ENCODE measurements at places on chromosomes 6 and 20.

GRCh38 chr20:1287306-1287705 lies 21.2 kb downstream of the SNPH start:
- no peak for DNase-seq

GRCh38 chr6:118281291-118281690 lies 266.8 kb upstream of the PLN start:
- no peak for DNase-seq

DNA sequence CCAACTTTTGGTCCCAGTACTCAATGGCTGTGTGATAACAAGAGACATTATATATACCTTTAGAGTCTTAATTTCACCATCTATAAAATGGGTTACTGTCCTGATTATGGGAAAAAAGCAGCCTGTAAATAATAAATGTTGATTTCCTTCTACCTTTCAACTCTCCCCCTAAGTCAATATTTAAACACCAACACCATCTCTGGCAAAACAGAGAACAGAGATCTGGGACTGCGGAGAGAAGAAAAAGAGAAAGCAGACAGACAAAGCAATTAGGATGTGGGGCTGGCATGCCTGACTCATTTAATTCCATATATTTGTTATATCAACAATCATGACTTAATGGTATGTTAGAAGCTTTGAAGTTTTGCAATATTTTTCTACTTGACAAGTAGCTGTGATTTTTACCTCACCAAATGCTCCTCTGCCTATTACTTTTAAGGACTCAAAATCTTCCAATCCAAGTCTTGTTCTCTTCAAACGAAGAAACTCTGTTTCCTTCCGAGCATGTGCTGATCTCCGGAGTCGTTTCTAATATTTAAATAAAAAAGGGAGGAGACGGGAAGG lies 23.3 kb downstream of the STK38 start:
- no peak for DNase-seq

DNA sequence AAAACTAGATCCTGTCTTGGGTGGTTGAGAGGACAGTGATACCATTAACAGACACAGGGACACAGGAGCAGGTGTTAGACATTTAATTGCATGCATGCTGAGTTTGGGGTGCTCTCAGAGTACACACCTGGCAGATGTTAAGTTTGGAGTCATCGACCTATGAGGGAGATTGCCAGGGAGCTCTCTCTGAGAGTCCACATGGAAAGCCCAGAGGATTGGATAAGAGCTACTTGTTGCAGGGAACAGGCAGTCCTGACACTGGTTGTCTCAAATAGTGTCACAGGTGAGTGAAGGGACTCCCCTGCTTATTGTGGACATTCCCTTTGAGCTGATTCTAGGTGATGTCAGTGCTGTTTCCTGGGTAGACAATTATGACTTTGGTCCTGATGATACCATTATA lies 3.1 kb downstream of the ATRN start:
- peak; percentile 70 for DNase-seq

- DNase-seq = no peak
Observed at GRCh38 chr6:15901141-15902115, 227.5 kb upstream of the MYLIP start.

DNA sequence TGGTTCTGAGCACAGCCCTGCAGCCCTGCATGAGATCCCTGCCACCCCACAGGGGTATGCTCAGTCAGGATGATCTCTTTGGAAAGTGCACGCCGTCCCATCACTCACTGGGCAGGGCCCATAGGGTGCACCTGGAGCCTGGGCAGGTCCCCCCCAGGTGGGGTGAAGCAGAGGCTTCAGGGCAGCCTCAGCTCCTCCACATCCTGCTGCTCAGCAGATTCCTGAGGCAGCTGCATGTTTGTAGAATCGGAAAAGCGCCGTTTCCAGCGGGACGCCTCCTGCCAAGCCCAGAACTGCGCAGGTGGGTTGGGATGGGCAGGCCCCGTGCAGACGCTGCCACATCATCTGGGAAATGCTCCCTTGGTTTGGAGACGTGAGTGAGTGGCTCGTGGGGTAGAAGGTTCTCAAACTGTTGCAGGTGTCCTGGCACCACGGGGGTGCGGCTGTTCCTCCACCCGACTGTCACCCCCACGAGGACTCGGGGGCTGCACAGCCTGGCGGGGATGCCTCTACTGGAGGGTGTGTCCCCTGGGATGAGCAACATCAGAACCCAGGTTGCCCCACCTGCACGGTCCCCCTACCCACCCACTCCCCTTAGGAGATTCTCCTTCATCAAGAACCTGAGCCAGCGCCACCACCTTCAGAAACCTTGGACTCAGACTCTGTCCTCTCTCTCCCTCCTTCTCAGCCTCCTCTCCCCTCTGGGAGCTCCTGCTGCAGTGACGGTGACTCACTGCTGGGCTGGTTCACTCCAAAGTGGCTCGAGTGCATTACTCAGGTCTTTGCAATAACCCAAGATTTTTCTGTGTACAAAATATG lies 334.1 kb downstream of the TAF4 start:
- DNase-seq = no peak

GRCh38 chr20:34904202-34904621 lies 27.8 kb downstream of the ACSS2 start:
- no peak for DNase-seq

DNA sequence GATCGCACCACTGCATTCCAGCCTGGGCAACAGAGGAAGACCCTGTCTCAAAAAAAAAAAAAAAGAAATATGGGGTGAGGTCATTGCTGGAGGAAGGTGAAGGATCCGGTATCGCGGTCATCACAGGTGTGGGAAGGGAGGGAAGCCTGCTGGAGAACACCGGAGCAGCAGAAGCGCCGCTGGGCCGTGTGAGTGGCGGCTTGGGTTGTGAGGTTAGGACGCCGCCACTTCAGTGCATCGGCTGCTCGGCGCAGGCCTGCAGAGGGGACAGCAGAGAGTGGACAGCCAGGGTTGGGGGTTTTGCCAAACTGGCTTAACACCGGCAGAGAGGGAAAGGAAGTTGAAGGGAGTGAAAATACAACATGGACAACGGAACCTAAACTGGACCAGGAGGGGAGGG lies 5.4 kb downstream of the TLDC2 start:
- DNase-seq = peak; percentile 3

- no peak for DNase-seq
Observed at GRCh38 chr6:151107897-151108427, 131.8 kb upstream of the AKAP12 start.

GRCh38 chr6:28635547-28636158 lies 110.0 kb downstream of the GPX5 start:
- DNase-seq = no peak

GRCh38 chr6:70738028-70738427 lies 70.3 kb downstream of the SMAP1 start:
- DNase-seq = no peak

DNA sequence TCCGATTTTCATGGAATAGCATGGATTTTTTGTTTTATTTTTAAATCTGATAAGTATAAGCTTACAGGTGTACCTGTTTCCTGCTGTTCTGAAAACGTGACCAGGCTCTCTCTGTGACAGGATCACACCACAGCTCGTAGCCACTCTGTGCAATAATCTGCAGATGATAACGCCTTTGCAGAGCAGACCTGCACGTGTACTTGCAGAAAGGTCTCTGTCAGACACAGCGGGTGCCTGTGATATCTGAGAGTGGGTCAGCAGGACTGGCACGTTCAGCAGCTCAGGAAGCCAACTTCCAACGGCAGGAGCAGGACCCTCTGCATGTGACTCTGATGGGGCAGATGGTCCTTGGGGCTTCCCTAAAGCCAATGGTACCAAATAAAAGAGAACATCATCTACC lies 68.6 kb upstream of the HDDC2 start:
- no peak for DNase-seq

DNA sequence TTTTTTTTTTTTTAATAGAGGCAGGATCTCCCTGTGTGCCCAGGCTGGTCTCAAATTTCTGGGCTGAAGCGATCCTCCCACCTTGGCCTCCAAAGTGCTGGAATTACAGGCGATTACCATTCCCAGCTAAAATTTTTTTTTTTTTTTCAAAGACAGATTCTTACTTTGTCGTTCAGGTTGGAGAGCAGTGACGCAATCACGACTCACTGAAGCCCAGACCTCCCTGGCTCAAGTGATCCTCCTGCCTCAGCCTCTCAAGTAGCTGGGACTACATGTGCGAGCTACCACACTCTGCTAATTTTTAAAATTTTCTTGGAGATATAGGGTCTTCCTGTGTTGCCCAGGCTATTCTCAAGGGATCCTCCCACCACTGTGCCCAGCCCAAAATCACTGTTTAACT lies 58.0 kb upstream of the MYO6 start:
- DNase-seq = no peak

All from NCI-H510A (cell line).